ENCODE measurements at places on chromosomes 1 and 21. TPM values are rescaled to one million over a fixed set of nuclear protein-coding genes. Genes with fewer than 3 reads are reported as not detected.

CD2 gene
- total RNA-seq: not detected

BLACAT1 gene
- total RNA-seq: not detected

- H3K27me3 ChIP-seq: peaks cover 6% of the 10 kb centered on the region
- DNase-seq: peak; percentile 54
Measured at GRCh38 chr21:37751268-37751975, 164.8 kb downstream of the KCNJ6 start.

DNA sequence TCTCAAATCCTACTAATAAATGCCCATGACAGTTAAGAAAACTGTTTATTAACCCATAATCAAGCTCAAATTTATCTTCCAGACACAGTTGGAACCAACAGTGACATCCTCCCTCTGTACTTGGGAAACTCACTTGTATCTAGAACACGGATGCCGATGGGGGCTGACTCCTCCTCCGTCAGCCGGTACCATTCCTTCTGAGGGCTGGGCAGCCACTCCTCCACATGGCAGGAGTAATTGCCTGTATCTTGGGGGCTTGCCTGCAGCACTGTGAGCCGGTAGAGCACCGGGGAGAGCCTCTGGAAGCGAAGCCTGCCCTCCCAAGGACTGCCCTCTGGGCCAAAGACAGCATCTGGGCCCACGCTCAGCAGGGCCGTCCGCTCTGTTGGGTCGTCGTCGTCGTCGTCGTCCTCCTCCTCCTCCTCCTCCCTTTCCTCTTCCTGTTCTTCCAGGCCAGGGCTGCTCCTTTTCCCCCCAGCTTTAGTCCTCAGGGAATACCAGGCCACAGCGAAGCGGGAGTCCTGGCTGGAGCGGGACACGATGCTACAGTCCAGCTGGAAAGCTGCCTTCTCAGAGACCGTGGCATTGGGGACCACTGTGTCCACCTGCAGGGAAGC, 8.5 kb upstream of the CD58 start:
- H3K36me3 ChIP-seq: no peaks in the 10 kb centered on the region
- H3K27ac ChIP-seq: no peak overlapping the region
- H3K4me1 ChIP-seq: no peaks in the 10 kb centered on the region
- H3K27me3 ChIP-seq: peaks cover 4% of the 10 kb centered on the region

- no peaks in the 10 kb centered on the region for H3K36me3 ChIP-seq
- peak within 1 kb of the TSS; percentile 92 for H3K4me3 ChIP-seq
Measured at GRCh38 chr1:156571919-156572662, at the start of gene IQGAP3. Gene IQGAP3 (minus strand): TSS chr1:156572565. CDS start chr1:156572529, 36 bp downstream.

Measured in fibroblast of lung (primary cell).